Cerebellar cortex (tissue), 1 donor: ENCODE measurements at places on chromosomes 11 and 22.

DNA sequence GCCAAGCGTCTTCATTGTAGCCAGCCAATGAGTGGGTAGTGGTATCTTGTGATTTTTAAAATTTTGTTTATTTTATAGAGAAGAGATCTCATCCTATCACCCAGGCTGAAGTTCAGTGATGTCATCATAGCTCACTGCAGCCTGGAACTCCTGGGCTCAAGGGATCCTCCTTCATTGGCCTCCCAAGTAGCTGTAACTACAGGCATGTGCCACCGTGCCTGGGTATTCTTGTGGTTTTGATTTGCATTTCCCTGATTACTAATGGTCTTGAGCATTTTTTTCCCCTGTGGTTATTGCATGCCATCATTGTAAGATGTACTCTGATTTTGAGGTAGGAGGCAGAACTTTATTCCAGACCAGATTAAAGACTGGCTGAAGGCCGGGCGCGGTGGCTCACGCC lies 2.4 kb upstream of the DENND6B start:
- DNase-seq, result no peak

DNA sequence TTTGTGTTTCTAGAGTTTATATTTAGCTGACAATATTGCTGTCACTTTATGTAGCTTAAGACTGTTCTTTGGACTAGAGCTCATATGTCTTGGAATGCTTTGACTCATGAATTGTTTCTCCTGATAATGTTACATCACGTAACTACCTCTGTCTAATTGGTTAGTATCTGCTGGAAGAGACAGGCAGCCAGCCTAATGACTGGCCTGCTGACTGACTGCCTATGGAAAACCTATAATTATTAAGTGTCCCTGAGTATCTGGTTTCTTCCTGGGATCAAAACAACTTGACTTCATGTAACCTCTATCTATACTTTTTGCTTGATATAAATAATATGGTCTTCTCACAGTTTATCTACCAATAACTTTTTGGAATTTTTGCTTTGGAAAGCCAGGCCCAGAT lies 9.4 kb downstream of the SOX6 start:
- no peak for DNase-seq

DNA sequence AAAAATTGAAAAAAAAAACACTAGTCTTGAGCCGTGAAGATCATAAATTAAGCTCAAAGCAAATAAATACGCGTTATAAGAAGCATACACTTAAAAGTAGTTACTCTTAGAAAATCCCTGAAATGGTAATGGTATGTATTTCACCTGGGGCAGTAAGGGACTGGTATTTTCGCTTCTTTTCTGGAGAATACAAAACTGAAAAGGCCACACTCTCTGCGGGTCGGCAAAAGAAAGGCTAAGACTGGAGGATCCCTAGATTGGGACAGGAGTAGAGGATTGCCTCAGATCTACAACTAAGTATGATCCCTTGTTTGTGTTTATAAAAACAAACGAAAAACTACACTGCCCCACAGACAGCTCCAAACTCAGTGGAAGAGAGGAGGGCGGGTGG lies 617 bp downstream of the TSG101 start:
- no peak for DNase-seq

GRCh38 chr11:13965337-13965736 lies 2.8 kb downstream of the SPON1 start:
- no peak for DNase-seq

GRCh38 chr22:37485395-37486223 lies 575 bp downstream of the MFNG start:
- DNase-seq, result no peak
